Stimulated activated CD8-positive, alpha-beta memory T cell treated with anti-CD3 and anti-CD28 coated beads, Interleukin-15, amount 100 ng/mL, for 48 hours (primary cell): ENCODE measurements at places on chromosomes 2 and 18.
A peak's percentile ranks its signal among the peaks of the same experiment; 100 is the strongest.

DNA sequence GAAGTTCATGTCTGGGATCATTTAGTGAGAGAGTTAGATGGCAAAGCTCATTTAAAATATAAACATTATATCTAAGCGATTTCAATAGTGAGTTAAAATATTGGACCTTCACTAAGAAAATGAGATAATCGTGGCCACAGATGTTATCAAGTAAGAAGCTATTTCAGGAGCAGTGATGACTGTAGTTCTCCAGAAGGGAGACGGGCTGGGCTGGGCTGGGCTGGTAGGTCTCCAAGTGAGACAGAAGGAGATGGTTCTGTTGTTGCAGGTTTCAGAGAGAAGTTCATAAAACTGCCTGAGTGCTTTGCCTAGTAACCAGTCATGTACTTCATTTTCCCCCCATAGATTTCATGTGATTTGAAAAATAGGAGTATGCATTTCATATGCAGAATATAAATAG is 130.1 kb upstream of the DAPL1 start:
- DNase-seq = no peak

DNA sequence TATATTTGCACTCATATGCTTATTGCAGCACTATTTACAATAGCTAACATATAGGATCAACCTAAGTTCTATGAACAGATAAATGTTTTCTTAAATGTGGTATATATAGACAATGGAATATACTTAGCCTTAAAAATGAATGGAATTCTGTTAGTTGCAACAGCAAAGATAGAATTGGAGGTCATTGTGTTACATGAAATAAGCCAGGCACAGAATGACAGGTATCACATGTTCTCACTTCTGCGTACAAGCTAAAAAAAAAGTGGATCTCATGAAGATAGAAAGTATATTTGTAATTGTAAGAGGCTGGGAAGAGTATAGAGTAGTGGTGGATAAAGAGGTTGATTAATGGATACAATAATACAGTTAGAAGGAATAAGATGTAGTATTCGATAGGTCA is 255.5 kb upstream of the SETBP1 start:
- no peak for DNase-seq

DNA sequence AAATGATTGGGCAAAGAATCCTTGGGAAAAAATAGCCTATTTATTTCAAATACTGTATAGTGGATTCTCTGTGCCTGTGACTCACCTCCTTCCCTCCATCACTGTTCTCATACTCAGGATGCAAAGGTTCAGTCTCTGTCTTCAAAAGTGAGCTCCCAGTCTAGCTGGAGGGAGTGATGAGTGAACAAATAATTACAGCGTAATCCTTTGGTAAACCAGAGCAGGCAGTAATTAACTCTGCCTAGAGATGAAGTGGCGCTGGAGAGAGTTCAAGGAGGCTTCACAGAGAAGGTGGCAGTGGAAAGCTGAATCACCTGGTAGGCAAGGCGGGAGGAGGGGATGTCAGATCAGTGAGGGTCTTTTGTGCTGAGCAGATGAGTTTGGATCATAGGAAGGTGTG is 6.5 kb downstream of the DGUOK start:
- no peak for DNase-seq

- no peak for DNase-seq
Observed at GRCh38 chr2:71275939-71276310, 49.0 kb upstream of the PAIP2B start.

GRCh38 chr2:197308585-197308984 is 2.0 kb downstream of the ANKRD44 start:
- no peak for DNase-seq

DNA sequence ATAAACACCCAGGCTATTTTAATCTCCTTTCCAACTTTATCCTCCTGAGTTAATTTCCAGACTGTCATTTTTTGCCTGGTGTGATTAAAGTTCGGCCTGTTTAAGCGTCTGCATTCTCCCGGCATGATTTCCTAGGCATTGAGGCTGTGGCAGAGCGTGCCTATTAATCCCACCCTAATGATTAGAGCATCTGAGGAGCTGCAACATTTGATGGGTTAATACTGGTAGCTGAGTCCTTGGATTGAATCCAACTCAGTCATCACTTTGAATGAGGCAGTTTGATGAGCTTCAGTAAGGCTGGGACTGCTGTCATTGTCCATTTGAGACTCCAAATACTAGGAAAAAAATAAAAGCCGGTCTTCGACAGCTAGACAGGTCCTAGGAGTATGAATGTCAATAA is 882.5 kb downstream of the SLC4A3 start:
- no peak for DNase-seq

DNA sequence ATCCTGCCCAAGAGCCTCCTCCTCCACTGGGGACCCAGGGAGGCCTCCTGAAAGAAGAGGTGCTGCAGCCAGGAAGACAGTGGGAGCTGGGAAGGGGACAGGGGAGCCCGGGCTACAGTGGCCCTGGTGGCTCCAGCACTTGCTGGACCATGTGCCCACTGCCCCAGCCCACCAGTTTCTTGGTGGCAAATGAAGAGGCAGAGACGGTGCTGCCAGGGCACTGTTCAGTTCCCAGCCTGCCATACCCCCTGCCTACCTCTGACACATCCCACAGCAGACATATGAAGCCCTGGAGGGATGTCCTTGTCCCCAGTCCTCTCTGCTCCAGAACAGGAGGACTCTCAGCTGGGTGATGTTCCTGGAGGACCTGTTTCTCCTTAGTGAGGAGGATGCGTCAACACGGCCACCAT is 3.7 kb downstream of the RAMP1 start:
- DNase-seq = no peak

DNA sequence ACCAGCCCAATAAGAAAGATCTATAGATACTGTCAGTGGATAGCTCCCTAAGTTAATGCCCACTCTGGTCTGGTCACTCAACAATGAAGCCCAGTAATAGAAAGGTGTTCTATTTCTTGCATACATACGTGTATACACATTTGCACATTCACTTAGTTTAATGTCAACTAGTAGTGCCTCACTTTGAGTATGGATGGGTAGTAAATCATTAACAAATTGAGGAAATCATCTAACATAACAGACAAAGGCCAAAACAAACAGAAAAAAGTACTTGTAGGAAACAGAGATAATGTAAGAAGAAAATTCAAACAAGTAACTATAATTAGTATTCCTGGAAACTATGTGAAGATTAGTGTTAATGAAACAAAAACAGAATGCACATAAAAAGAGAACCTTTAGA is 13.3 kb upstream of the CCDC195 start:
- DNase-seq = no peak

GRCh38 chr2:62287899-62288880 is 92.3 kb downstream of the B3GNT2 start:
- peak; percentile 51 for DNase-seq

DNA sequence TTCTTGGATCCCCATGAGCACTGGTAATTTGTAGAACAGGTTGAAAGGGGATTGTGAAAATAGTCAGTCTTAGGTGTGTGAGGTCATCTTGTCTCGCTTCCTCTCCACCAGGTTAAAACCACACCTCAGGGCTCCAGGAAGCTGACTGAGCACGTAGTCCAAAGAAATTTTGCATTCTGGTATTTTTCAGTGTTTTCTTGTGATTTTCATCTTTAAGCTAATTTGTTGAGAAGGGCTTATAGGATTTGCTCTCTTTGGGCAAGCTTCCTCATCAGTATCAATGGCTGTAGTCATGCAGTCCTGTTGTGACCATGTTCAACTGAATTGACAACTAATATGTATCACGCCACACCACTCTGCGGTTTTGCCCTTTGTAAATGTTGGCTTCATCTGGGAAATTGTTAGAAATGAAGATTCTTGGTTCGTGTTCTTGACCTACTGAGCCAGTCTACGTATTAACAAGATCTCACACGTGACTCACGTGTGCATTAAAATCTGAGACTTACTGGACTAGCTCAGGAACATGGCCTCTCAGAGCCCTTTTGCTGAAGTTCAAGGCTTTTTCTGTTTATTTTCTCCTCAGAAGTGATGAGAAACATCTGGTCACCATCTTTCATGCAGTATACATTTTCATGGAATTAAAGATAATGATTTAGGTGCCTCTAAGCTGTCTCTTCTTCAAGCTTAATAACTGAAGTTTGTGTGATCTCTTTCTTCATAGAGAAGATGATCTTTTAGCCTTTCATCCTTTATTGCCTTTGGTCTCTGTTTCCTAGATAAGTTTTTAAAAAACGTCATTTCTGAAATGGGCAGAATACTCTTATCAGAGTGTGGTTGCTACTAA is 32.8 kb downstream of the FMNL2 start:
- no peak for DNase-seq

- no peak for DNase-seq
Observed at GRCh38 chr2:21104030-21104660, 19.6 kb upstream of the TDRD15 start.

DNA sequence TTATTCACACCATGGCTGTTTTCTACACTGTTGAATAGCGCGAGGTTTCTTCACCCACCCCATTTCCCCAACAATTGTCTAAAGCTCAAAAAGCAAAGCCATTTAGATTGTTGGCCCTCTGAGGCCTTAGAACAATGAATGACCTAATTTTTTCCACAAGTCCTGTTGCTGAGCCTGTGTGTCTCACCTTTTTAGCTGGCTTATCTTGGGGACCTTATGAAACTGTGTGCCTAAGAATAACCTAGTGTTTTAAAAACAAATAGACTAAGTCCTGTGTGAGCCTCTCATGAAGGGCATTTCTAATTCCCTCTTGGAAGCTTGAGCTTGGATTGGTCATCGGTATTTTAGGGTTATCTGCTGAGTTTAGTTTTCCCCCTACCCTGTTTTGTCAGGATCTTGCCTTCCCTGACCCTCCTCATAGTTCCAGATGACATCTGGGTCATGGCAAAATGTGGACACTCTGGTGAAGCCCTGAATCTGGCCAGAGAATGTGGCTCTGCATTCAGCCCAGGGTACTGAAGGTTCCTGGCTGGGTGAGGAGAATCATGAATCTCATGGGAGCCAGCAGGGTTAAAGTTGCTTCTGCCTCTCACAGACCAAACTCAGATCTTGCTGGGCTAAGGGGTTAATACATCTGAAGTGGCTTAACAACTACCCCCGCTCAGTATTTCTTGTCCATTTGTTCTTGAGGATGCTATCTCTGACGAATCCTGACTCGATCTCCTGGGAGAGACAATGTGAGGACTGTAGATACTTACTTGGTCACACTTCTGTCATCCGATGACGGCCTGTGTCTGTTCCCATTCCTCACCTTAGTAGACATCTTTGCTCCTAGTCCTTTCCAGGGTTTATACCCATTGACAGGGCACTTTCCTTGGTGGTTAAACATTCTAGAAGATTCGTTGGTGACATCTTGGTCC is 104.2 kb upstream of the MAP4K3 start:
- no peak for DNase-seq

- DNase-seq = no peak
Observed at GRCh38 chr2:129752176-129752575, 227.3 kb upstream of the RAB6C start.

DNA sequence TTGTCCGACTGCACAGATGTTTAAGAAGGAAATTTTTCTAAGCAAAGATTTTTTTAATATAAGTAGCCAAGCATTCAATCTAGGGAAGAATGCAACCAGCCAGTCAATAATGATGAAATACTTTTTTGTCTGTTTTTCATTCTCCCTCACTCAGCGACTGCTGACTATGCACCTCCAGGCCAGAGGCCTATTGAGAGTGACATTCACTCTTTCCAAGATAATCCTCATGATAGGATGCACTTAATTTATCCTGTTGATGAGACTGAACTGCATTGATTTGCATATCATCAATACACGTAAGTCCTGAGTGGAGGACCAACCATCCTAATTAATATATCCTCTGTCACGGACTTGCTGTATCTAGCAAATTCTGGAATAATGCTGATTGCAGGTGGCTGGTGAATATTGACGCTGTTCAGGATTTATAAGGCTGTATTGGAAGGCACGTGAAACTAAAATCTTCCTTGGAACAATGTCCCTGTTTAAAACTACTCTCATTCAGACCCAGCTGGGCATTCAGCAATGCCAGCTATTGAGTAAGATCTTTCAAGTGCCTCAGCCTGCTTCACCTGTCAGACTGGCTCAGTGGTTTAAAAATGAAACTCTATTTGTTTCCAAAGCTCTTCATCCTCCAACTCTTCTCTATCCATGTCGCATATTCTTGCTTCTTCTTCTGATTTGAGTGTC is 142.2 kb downstream of the MAP2 start:
- DNase-seq = no peak

DNA sequence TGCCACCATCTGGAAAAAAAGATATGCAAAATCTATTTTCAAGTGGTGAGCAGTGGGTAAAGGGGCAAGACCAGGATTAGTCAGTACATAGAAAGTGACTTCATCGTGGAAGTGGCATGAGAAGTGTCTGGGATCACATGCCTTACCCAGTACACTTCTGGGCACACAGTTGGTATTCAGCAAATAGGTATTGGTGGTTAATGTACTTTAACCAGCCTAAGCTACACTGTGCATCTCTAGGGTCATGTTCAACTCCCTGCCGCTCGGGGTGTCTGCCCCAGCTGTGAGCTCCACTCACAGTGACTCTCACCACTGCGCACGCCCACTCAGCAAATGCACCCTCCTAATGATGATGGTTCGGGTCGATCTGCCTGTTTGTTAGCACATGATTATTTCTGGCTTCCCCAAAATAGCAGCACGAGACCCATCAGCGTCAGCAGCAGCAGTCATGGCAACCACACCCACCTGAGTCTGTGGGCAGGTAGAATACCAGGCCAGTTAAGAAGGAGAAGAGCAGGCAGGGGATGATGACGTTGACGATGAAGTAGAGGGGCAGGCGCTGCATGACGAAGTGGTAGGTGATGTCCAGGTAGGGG is 11.1 kb downstream of the CHRNA1 start:
- no peak for DNase-seq

- no peak for DNase-seq
Observed at GRCh38 chr18:73286584-73286983, 418.8 kb upstream of the NETO1 start.
